ENCODE measurements at places on chromosomes 4 and X.

DNA sequence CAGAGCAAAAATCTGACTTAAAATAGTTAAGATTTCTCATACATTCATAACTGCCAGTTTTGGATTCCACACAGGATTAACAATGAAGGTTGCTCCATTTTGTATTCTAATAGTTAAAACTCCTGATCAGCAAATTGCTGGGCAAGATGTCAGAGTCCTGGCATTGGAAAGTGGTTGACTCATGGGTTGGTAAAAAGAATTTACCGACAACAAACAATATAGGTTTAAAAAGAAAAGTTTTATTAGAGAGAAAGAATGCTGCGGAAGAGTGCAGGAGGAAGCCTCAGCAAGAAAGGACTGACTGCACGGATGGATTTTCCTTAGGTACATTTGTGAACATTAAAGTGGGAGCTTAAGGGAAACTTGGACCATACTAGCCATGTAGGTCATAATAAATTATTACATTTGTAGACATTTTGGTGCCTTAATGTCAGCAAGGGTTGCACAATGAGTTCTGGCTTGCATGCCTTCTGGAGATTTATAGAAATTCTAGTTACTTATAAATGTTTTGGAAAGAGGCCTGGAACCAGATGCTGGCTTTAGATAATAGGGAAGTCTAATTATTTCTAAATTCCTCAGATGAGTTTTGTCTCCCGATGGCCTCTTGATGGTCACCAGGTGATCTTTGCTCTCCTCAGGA is 25.4 kb upstream of the IL2 start:
- DNase-seq, result no peak

GRCh38 chr4:2254665-2255500 is 7.0 kb downstream of the MXD4 start:
- DNase-seq, result no peak

DNA sequence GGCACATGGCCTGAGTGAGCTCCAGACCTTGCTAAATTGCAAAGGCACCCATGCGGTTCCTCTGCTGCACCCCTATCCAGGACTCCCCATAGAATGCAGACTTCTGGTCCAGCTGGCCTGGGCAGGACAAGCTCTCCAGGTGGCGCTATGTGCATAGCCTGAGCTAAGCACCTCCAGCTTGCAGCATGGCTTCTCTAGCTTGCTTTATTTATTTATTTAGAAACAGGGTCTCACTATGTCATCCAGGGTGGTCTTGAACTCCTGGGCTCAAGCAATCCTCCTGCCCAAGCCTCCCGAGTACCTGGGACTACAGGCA is 5.5 kb upstream of the WFS1 start:
- DNase-seq, result no peak

DNA sequence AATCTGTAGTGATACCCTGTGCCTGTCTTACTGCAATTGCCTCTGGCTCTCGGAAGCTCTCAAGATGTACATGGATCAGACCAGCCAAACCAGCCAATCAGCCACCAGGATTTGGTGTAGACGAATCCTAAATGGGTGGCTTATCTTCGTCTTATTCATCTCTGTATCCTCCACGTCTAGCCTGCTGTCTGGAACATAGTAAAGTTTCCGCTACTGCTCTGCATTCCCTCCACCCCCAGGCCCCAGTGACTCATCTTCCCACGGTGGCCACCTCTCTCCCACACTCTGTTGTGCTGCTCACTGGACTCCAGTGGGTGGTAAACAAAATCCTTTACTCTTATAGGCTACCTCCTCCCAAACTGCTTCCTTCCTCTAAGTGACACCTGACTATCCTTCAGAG is 37.8 kb downstream of the SEPTIN6 start:
- no peak for DNase-seq

- no peak for DNase-seq
These were observed 88.2 kb upstream of the PPARGC1A start for GRCh38 chr4:23978002-23978401.

- no peak for DNase-seq
These were observed 304.1 kb upstream of the HAND2 start for GRCh38 chr4:173834151-173834550.

GRCh38 chrX:5976332-5976731 is 252.3 kb downstream of the NLGN4X start:
- DNase-seq, result no peak

- no peak for DNase-seq
These were observed 399.3 kb downstream of the GPM6A start for GRCh38 chr4:175412746-175413145.

DNA sequence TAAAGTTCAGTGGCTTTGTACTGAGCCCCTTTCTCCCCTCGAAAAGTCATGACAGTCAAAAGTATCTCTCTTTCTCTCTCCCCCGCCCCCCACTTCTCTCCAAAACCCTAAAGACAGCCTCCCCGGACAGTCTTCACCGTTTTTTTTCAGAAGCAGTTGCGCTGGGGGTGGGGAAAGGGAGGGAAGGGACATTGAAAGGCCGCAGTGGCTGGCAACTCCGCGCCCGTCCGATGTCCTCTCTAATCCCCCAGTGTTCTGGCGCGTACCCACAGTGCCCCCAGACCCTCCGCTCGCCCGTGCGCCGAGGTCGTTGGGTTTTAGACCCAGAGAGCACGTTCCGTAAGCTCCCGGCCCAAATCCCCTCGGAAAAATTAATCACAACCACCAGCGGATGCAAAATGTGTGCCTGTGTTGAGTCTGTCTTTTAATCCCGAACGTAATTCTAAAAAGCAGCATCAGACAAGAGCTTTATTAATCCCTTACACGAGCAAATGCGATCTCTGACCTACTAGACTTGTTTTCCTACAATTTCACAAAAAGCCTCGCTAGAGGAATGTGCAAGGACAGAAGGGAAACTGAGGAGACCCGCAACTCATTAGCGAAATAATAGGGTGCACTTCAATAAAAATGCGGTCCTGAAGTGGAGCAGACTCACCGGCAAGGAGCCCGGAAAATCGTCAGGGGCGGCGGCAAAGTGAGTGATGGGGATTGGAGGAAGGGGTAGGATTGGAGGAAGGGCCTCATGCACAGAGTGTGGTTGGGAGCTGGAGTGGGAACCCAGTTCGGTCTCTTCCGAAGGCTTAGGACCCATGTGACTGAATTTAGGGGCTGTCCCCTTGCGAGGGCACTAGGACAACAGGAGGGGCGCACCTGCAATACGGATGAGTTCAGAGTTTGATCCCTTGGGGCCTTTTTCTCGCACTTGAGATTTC is 12.2 kb upstream of the PRDM8 start:
- DNase-seq, result no peak

DNA sequence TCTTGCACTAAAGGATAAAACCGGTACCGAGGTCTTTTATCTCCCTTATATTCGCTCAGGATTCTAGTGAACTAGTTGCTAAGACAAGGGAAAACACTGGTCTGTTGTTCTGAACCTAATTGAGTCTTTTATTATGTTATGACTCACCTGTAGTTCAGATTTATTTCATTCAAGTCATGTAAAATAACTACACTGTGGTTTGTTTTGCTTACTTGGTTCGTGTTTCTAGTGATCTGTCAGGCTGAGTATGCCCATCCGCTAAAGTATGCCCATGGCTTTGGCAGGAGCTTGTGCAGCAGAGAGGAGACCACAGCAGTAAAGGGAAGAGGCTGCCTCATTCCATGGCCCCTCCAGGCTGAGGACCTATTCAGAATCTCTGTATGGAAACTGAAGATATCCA is 126.1 kb downstream of the AFF1 start:
- no peak for DNase-seq

- no peak for DNase-seq
These were observed 2.7 kb downstream of the NDP start for GRCh38 chrX:43970528-43970927.

DNA sequence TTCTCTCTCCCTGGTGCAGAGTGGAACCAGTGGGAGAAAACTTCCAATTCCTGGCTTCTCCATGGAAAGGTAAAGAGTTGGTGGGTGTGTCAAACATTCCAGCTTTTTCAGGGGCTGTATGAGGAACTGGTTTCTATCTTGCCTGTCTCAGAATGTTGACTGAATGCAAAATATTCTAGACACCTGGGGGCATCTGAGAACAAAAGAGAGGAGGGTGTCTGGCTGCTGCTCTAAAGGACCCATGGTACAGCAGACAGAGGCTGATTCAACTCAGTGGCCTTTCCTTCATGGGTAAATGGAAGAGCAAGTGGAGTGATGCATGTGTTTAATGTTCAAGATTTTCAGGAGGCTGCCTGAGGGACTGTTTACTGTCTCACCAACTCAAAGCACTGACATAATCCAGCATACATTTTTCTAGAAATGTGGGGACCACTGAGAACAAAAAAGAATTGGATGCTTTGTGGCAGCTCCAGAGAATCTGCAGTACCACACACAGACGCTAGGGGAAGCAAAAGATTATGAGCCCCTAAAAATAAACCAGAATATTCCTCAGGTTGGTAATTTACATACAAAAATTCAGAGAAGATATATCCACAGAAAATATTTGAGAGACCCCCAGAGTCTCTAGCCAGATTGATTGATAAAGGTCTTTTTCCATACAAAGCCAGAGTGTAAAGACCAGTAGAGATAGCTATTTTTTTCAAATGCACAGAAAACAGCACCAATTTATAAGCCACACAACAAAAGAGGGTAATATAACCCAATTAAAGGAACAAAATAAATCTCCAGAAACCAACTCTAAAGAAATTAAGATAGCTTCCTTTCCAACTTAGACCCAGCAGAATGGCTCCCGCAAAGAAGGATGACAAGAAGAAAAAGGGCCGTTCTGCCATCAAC is 48.0 kb upstream of the STARD8 start:
- peak; percentile 4 for DNase-seq

DNA sequence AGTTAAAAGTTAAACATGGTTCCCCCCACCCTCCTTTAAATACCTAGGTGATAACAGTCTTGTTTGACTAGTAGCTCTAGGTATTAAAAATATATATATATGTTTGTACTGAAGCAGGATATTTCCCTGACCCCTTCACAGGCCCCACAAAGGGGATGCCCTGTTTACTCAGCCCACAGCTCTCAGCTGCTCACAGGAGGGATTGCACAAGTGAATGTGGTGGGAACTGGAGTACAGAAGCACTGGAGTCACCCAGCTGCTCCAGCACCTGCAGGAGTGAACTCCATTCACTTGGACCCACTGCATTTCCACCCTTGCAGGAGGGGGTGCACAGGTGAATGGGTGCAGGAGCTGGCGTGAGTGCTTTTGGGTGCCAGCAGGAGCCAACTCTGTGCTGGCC is 99.3 kb upstream of the TLR3 start:
- no peak for DNase-seq

GRCh38 chr4:175562111-175562510 is 250.0 kb downstream of the GPM6A start:
- no peak for DNase-seq

GRCh38 chr4:106767991-106768390 is 268.1 kb downstream of the DKK2 start:
- no peak for DNase-seq

DNA sequence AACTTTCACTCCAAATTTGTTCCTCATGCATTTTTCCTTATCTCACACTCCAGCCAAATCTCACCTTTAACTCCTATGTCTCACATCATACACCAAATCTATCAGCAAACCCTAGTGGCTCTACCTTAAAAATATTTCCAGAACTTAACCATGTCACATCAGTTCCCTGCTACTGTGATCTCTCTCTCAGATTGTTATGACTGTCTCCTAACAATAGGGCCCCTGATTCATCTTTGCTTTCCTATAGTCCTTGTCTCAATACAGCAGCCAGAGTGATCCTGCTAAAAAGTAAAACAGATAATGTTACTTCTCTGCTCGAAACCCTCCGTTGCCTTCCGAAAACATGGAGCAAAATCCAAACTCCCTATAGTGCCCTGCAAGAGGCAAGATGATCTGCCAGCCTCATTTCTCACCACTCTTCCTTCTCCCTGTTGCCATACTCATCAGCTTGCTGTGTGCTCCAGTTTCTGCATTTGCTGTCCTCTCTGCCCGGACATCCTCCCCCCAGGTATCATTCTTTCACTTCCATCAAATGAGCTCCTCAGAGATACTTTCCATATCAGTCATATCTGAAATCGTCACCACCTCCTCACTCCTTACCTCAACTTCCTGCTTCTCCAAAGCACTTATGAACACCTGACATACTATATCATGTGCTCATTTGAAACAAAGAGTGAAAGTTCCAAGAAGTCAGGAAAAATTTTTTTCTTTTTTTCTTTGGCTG is 293.4 kb upstream of the NR3C2 start:
- DNase-seq, result no peak

GRCh38 chr4:28788929-28789490 is 1928.4 kb downstream of the STIM2 start:
- DNase-seq, result no peak

DNA sequence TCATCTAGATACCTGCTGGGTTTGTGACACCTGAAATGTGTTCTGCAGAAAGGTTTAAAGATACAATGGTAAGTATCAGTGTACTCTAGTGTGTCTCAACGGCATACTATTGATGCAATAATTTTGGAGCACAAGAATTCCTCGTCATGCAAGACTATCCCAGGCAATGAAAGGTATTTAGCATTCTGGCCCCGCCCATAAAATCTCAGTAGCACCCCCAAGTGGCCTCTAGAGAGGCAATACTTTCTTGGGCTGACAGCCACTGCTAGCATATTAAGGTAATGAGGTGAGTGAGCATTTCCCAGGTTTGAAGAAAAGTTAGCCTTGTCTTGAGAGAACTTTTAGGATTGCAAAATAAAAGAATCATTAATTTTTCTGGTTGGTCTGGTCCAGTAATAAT is 24.0 kb downstream of the TAB3 start:
- no peak for DNase-seq

DNA sequence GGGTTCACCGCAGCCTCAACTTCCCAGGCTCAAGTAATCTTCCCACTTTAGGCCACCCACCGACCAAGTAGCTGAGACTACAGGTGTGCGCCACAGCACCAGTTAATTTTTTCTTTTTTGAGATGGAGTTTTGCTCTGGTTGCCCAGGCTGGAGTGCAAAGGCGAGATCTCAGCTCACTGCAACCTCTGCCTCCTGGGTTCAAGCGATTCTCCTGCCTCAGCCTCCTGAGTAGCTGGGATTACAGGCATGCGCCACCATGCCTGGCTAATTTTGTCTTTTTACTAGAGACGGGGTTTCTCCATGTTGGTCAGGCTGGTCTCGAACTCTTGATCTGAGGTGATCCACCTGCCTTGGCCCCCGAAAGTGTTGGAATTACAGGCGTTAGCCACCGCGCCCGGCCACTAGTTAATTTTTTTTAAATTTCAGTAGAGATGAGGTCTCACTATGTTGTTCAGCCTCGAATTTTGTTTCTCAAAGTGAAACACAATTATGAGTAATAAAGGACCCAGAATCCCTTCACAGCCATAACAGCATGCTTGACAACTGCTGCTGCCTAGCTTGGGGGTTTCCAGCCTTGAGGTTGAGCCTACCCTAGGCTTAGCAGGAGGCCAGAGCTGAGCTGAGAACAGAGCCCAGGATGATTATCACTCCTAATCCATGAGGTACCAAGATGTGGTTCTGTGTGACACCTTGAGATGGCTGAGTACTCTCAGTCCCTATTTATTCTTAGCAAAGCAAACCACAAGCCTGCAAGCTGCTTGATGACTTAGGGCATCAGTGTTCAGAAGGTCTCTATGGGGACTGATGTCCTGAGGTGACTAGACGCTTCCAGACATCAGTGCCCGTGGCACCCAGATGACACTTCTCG is 41.6 kb upstream of the NKRF start:
- peak; percentile 68 for DNase-seq

- DNase-seq, result no peak
These were observed 46.3 kb upstream of the CLCN4 start for GRCh38 chrX:10110316-10110935.
